SK-MEL-5 (cell line): ENCODE measurements at places on chromosomes 2 and 18.

GRCh38 chr2:204364860-204365535, 180.3 kb upstream of the PARD3B start:
- no peak for DNase-seq

DNA sequence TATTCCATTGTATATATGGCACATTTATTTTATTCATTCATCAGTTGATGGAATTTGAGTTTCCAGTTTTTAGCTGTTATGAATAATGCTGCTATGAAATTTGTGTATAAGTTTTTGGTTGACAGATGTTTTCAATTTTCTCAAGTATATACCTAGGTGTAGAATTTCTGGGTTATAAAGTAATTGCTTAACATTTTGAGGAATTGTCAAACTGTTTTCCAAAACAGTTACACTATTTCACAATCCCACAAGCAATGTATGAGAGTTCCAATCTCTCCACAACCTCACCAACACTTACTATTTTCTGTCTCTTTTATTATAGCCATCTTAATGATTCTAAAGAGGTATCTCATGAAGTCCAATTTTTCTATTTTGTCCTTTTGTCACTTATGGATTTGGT, 12.5 kb upstream of the WDSUB1 start:
- no peak for DNase-seq

DNA sequence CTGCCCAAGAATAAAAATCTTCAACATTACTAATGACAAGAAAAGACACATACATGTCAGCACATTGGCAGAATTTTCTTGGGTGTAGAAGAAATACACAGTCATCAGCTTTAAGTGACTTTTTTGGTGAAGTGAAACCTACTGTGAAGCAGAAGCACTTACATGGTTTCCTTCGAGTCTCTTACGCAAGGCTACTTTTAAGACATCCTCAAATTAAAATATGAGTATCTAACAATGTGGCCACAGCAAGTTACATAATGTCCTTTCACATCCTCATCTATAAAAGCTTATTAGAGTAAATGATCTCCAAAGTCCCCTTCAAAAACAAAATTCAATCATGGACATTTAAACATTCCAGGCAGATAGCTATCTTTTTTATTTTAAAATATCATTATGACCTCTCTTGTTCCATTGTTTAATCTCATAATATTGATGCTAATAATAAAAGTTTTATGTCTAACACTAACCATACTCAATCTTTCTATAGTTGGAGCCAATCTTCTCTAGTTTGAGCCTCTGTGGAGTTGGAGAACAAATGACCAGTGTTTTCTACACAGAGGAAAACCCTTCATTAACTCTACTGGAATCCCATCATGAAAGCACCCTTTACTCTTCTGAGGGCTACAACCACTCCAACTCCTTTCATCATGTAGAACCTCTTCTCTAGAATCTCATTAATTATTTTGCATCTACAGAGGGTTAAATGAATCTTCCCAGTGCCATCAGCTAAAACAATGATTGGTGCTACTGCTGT, 182.2 kb upstream of the ZFP36L2 start:
- peak; percentile 78 for DNase-seq

DNA sequence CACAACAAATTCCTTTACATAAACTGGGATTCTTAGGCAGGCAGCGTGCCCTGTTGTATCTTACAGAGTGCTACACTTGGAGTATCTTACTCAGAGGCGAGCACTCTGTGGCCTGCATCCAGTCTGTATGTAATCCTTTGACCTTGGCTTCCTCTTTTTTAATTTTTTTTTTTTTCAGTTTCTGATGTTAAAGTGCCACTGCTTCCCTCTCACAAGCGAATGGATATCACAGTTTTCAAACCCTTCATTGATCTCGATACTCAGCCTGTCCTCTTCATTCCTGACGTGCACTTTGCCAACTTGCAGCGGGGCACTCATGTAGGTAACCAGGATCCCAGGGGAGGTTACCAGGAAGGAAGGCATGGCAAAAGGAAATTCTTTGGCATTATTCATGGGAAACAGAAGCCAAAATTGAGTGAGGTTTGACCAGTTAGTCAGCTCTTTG, 40.4 kb downstream of the GRHL1 start:
- DNase-seq, result no peak

DNA sequence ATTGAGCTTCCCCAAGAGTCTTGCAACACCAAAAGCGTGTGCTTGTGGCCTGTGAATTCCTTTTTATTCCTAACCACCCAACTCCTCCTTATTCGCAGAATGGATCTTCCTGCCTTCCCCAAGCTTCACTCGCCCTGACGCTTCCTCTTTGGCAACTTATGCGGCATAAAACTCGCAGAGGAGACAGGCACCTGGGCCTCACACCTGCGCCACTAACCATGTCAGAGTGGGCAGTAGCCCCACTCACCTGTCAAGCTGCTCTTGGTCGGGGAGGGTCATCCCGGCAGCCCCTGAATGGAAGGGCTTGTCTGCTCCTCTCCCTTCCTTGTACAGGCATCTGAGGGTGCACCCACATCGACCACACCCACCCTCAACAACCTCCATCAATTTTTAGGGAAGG, 106.9 kb upstream of the GPC1 start:
- DNase-seq, result no peak

GRCh38 chr18:21739604-21740537, 721 bp upstream of the MIB1 start:
- DNase-seq, result no peak

DNA sequence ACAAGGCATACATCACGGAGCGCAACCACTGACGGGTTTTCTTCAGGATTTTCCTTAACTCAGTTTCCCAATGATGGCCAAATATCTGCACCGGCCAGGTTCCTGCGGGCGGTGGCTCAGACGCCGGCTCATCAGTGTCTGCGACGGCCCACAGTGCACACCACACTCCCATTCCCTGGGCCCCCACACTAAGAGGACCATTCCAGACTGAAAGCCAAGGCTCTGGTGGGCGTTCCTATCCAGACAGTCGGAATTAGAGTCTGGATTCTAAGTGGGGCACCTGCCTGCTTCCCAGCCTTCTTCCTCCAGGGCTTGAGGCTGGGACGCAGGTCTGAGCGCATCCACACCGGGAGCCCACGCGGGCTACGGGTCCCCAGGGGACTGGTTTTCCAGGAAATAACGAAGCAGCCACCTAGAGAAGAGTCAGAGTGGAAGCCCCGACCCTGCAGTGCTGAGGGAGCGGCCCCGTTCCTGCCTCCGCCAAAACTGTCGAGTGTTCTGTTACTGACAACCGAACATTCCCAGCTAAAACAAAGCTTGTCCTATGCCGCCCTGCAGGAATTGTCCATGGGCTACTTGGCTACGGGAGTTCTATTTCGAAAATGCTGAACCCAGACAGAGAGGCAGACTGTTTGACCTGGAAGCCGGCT, 75.3 kb downstream of the TMEM18 start:
- no peak for DNase-seq

GRCh38 chr2:29731948-29732347, 189.4 kb downstream of the ALK start:
- DNase-seq, result no peak

DNA sequence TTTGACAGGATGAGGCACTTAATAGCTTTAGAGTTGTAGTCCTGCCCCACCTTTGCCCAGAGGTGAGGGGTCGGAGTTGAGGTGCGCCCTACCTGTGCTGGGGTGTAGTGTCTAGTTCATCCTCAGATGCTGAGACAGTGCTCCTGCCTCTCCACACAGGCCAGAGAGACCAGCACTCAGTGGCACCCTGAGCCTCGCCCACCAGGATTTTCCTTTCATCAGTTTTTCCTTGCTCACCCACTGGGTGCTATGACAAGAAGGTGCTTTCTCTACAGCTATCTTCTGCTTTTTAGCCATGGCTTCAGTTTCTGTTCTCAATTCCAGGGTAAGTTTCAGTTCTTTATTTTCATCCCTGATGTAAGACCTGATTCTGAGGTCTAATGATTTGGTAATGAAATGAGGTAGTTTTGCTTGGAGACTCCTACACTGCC, 16.8 kb upstream of the TMEM131 start:
- no peak for DNase-seq

DNA sequence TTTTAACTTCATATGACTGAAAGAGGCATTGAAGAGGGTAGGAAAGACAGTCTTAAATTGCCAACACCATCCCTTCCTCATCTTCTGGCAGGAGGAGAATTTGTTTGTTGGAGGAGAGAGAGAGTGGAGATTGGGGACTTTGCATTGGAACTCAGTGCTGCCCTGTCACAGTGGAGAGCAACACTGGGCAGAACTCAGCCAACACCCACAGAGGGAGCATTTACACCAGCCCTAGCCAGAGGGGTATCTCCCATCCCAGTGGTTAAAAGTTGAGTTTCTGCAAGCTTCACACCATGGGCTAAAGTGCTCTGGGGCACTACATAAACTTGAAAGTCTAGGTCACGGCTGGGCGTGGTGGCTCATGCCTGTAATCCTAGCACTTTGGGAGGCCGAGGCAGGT, 174.1 kb downstream of the ANKRD30B start:
- DNase-seq, result peak; percentile 8

DNA sequence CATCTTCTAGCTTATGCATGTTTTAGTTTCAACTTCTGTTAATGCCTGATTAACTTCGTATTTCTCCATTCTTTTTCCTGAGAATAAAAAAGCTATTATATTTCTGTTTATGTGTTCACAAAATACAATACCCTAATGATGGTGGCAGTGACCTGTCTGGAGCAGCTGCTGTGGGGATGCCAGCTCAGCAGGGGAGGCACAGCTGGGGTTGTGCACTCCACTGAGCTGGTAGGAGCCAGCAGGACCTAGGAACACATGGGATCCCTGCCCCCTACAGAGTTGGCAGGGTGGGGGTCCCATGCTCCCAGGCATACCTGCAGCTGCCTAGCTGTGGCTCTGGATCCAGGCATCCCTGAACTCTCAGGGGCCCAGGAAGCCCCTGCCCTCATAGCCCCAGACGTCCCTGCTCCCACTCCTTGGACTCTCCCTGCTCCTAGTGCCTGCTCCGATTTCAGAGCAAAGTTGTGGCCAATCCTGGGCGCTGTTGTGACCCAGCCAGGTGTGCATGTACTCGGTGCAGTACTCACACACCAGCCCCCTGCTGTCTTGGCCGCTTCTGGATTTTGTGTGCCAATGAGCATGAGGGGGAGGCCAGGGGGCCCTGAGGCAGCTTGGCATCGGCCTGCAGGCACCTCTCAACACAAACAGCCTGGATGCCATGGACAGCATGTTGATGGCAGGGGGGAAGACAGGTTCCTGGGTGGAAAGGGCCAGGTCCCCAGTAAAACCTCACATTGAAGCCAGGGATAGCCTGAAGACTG, 546.0 kb downstream of the ZNF804A start:
- DNase-seq, result no peak

DNA sequence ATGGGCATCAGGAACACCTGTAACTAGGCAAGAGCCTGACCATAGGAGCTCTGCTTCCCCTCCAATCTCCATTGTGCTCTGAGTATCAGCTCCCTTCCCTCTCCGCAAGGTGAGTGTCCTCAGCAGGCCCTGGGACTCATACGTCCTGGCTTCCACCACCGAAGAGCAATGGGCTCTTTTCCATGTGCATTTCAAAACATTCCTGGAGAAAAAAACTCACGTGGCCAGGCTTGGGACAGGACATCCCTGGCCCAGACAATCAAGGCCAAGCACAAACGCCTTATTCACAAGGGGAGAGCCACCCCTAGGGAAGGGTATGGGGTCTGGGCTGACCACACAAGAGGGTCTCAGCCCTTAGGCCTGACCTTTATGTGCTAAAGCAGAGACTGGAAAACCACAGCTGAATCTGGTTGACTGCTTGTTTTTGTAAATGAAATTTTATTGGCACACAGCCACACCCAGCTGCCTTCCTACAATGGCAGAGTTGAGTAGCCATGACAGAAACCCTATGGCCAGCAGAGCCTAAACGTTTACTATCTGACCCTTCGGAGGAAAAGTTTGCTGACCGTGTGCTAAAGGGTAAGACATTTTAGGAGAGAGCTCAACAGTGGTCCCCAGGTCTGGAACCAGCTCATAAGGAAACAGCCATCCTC, 175.7 kb upstream of the ARL4C start:
- DNase-seq, result no peak

- DNase-seq, result no peak
Measured at GRCh38 chr2:200310545-200310971, 4.1 kb downstream of the SPATS2L start.

- DNase-seq, result peak; percentile 62
Measured at GRCh38 chr2:121689356-121689755, 40.1 kb upstream of the CLASP1 start.

DNA sequence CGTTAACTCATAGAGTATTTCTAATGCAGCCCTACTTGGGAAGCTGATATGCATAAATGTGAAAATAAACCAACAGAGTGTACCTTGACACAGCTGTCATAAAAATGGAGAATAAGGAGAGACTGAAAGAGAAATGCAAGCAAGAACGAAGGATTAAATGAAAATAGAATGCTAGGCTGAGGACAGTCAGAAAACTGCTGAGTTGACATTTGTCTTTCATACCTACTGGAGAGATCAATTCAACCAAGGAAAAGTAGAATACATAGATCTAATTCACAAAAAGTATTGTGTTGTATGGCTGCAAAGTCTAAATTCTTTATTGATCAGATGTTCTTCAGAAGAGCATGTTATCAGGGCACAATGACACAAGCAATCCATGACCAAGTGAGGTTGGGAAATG, 112.0 kb downstream of the EPHA4 start:
- no peak for DNase-seq

DNA sequence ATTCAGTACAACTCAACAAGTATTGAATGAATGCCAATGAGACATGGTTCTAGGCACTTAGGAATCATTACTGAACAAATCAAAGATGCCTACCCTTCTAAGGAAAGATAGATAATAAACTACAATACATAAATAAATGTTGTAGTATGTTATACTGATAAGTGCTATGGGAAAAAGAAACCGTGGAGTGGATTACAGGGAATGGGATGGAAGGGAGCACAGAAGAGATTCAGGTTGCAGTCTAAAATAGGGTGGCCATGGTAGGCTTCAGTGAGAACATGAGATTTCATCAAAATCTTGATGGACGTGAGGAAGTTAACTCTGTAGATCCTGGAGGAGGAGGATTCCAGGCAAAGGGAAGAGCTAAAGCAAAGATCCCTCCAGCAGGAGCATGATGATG, 17.9 kb upstream of the CREB1 start:
- DNase-seq, result no peak

GRCh38 chr2:217142649-217143266, 282.9 kb upstream of the TNP1 start:
- peak; percentile 58 for DNase-seq

GRCh38 chr2:99085421-99085820, 56.1 kb upstream of the C2orf15 start:
- DNase-seq, result peak; percentile 51

DNA sequence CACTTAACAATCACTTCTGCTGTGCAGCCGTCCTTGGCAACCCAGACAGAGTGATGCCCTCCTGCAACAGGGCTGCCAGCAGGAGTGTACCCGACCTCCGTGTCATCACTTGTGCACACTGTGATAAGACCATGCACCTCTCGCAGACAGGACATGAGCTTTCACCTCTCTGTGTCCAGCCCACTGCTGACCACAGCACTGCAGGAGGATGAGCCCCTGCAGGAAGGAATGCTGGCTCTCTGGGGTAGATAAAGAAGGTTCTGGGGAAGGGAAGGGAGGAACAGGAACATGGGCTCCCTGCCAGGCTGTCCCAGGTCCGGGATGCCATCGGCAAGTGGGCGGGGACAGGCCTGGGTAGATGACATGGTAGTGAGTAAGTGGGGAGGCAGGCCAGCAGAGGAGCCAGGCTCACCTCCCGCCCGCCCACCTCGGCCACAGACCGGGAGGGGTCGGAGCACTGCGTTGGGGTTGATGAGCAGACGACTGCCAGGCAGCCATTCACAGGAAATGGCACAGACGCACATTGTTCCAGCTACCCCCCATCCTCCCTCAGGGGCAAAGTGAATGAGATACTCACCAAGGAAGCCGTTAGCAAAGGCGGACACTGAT, 18.6 kb upstream of the COL6A3 start:
- DNase-seq, result peak; percentile 37
